GM13977 (cell line): ENCODE measurements at places on chromosomes 2 and 18.

- DNase-seq = no peak
These were observed 63.4 kb upstream of the GPC1 start for GRCh38 chr2:240372101-240372500.

DNA sequence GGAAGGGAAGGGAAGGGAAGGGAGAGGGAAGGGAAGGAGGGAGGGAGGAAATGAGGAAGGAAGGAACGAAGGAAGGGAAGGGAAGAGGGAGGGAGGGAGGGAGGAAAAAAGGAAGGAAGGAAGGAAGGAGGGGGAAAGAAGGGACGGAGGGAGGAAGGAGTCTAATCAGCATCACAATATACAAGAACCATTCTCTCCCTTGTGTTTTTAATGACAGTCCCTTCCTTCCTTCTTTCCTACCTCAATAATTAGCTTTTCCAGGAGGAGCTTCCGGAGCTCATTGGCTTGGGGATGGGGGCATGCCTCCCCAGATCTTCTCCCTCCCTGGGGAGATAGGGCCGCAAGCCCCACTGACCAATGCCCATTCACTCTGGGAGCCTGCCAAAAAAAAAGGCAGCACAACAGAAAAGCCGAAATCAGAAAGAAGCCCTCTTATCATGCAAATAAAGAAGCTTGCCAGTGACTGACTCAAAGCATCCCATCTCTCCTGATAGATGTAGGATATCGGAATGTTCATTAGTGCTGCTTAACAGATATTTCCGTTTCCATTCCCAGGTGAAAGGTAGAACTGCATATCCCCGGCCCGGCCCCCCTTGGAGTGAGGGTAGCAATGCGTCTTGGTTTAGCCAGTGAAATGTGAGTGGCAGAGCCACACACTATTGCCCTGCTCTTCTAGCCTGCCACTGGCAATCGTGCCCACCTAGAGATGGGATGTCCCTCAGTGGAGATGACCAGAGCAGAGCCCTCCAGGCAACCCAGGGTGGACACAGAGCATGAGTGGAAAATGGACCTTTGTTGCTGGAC lies 17.8 kb upstream of the SMAD7 start:
- no peak for DNase-seq

- DNase-seq = no peak
These were observed 46.7 kb downstream of the FBXO48 start for GRCh38 chr2:68420254-68420910.

DNA sequence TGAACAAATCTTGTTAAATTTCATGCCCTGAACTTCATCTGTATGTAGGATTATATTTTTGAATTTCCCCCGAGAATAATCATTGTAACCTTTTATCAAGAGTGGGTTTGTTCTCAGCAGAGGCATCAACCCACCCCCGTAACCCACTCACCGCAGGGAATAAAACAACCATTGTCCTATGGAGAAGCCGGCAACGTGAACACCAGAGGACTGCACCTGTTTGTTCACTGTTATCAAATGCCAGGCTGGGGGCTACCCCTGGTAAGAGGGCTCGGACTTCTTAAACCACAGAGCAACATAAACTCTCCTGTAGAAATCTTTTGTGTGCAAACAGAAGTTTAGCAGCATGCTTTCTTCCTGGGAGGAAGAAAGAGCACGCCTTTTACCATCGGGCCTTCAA lies 610.4 kb downstream of the ERBB4 start:
- no peak for DNase-seq

GRCh38 chr2:168814939-168815907 lies 12.8 kb downstream of the NOSTRIN start:
- no peak for DNase-seq

- DNase-seq = no peak
These were observed 29.2 kb downstream of the ATP6V1C2 start for GRCh38 chr2:10750610-10751009.

DNA sequence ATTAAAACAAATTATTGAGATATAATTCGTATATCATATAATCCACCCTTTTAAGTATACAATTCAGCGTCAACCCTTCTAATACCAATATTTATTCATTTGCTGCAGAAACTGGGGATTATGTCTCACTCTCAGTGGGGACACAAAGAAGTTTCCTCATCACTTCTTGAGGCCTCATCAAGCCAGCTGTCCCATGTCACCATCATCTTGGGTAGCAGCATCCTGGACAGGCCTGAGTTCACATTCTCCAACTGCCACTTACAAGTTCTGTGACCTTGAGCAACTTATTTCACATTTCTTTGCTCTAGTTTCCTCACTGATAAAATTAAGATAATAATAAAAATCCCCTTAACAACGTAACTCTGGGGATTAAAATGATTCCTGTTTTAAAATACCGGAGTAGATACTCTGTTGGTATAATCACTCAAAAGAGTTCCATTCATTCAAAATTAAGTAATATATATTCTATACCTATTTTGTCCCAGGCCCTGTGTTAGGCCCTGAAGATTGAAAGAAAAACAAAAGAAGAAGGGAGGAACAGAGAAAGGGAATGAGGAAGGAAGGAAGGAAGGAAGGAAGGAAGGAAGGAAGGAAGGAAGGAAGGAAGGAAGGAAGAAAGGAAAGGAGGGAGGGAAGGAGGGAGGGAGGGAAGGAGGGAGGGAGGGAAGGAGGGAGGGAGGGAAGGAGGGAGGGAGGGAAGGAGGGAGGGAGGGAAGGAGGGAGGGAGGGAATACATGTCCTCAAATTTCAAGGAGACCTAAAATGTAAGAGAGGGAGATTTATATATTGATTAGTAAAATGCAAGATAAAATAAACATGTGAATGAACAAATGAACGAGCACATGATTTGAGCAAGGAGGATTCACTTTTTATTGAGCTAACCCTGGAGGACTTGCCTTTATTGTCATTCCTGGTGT lies 42.4 kb downstream of the NCKAP5 start:
- DNase-seq = no peak

DNA sequence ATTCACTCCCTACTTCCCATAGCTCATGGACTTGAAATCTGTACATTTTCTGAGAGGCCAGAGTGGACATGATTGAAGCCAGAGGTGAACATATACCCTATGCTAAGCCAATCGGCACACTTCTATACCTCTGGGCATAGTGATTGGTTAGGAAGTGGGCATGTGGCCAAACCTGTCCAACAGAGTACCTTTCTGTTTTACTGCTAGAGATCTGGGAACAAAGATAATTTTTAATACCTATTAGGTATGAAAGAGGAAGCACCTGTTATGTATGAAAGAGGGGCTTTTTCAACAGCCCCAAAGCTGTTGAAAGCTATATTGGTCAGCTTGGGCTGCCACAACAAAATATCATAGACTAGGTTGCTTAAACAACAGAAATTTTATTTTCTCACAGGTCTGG lies 27.7 kb downstream of the METTL8 start:
- DNase-seq = no peak

GRCh38 chr18:44246001-44246400 lies 434.7 kb upstream of the SETBP1 start:
- no peak for DNase-seq

GRCh38 chr2:16950436-16950835 lies 284.8 kb upstream of the CYRIA start:
- DNase-seq = no peak

DNA sequence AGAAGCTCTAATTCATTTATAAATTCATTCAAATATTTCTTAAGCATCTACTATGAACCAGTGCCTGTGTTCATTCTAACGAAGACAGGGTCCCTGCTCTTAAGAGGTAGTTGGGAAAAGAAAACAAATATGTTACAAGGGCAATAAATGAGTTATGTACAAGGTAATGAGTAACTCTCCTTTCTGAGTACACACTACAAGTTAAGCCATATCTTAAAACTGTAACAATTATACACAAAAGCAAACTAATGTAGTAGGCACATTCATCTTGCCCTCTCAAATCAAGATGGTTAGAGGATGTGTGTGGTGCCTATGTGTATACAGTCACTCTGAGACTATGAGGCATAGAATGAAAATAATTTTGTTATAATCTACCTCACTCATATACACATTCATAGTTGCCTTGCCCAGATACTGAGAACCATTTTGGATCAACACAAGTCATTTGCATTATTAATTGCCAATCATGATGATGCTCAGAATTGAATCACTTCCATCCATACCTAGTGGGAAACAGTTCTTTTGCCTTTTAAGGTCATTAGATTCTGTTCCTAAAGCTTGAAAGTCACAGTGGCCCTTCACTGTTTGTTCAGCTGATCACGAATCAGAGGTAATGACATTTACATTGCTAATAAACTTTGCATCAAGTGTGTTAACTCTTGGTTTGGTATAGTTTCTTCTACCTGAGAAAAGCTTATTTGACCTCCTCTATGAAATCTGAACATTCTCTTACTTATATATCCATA lies 283.1 kb downstream of the ZNF385B start:
- no peak for DNase-seq

GRCh38 chr2:32721376-32721775 lies 93.5 kb downstream of the TTC27 start:
- no peak for DNase-seq

GRCh38 chr2:9984217-9984739 lies 32.8 kb downstream of the GRHL1 start:
- peak; percentile 72 for DNase-seq

GRCh38 chr18:62741584-62741983 lies 26.2 kb downstream of the PHLPP1 start:
- DNase-seq = no peak

- no peak for DNase-seq
These were observed 137.9 kb upstream of the RAB12 start for GRCh38 chr18:8471372-8471771.

GRCh38 chr2:128458505-128458904 lies 139.8 kb upstream of the HS6ST1 start:
- no peak for DNase-seq

GRCh38 chr18:42047721-42048120 lies 92.7 kb downstream of the PIK3C3 start:
- no peak for DNase-seq

DNA sequence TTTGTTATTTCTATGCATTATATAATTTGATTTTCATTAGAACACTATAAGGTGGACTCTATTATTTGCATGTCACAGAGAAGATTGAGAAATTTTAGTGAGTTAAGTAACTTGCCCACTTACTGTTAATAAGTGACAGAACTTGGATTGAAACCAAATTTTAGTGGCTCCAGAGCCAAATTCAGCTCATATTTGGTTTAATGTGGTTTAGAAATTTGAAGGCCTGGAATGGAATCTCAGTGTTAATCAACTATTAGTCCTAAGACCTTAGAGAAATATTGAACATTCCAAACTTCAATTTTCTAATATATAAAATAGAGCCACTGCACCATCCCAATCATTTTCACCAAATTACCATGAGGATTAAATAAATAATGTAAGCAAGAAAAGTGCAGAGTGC lies 281.6 kb downstream of the ZNF385B start:
- DNase-seq = no peak

GRCh38 chr18:79746730-79747129 lies 51.0 kb upstream of the KCNG2 start:
- DNase-seq = no peak

- no peak for DNase-seq
These were observed 11.5 kb downstream of the VPS4B start for GRCh38 chr18:63410792-63411191.

GRCh38 chr2:151056870-151057269 lies 204.8 kb downstream of the RBM43 start:
- DNase-seq = no peak

GRCh38 chr18:9275890-9276289 lies 58.7 kb upstream of the TWSG1 start:
- DNase-seq = no peak

DNA sequence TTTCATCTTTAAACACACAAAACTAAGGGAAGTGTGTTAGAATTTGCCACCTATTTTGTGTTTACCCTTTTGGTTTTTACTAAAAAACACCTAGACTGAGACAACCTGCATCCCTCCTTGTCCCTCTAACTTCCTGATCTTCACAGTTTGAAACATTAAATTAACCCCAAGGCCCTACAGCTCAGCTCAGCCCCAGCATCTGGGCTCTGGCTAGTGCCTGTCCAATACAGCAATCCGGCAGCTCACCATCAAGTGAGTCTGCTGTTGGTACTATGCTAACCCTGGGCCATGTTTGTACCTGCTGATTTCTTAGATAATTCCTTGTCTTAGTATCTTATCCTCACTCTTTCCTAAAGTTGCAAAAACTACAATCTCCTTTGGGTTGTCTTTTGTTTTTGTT lies 162.4 kb downstream of the DSEL start:
- no peak for DNase-seq

GRCh38 chr2:43370146-43370545 lies 143.7 kb upstream of the ZFP36L2 start:
- no peak for DNase-seq

- no peak for DNase-seq
These were observed 23.3 kb downstream of the SIX3 start for GRCh38 chr2:44964752-44965236.

DNA sequence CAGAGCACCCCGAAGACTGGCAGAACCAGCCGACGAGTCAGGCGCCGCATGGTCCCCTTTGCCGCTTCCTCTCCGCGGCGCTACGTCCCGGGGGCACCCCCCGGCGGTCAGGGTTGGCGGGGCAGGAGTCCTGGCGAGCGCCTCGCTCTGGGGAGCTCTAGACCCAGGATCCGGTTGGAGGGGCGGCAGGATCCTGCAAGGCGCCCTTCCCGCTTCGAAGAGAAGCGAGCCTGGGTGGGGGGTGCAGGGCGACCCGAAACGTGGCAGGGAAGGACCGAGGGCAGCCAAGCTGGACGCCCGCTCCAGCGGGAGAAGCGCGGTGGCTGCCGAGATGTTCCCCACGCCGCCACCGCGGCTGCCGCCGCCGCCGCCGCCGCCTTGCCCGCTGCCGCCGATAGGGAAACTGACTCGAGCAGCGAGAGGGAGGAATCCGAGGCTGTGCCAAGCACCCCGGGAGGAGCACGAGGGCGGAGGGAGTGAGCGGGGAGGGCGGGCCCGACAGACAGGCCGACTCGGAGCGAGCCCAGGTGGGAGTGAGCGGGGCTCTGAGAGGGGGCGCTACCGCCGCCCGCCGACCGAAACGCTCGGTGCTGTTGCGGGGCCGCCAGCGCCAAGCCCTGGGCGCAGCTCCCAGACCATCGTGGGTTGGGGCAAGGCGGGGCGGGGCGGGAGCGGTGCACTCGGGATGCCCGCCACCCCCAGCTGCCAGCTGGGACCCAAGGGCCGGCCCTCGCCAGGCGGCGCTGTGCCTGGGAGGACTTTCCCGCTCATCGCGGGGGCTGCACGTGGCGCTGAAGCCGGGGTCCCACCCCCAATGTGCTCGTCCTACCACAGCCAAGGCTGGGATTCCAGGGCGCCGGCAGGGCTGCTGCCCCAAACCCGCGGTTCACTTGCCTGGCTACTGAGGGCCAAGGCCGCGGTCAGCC lies at the start of gene GALNT14:
Gene GALNT14 (minus strand): TSS at position 404 of the 926 bp plus-strand sequence. CDS start 354 bp downstream, at position 50.
- DNase-seq = peak; percentile 79

- DNase-seq = no peak
These were observed 241.6 kb downstream of the PDE11A start for GRCh38 chr2:177830881-177831386.
